ENCODE measurements at places on chromosomes 16 and 17.

- DNase-seq, result no peak
Observed at GRCh38 chr16:57143149-57143921, 42.5 kb downstream of the PSME3IP1 start.

DNA sequence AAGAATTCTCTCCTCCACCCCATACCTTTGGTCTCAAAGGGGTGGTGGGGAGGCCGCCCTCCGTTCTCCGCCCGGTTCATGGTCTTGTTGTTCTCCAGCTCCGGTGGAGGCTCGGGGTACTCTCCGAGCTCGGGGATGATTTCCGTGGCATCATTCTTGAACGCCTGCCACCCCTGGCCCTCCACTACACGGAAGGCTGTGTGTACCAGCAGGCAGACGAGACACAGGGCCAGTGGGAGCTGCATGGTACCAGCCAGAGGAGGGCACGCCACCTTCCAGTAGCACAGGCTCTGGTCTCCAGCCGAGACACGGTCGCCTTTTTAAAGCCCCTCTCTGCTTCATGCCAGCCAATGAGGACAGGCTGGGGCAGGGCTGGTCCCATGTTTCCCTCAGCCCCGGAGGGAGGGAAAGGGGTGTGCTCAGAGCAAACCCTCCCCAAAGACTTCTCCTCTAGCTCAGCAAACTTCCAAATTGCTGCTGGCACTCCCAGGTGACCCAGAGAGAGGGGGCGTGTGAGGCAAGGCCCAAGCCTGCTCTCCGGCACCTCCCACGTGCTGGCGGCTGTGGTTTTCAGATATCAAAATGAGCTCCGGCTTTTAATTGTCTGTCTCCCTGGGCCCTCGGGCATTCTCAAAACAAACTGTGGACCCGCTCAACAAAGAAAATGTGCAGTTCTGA is at the start of gene SOST:
SOST (minus strand) TSS at position 295 of the 678 bp plus-strand sequence; CDS start at position 245, 50 bp downstream.
- no peak for DNase-seq

DNA sequence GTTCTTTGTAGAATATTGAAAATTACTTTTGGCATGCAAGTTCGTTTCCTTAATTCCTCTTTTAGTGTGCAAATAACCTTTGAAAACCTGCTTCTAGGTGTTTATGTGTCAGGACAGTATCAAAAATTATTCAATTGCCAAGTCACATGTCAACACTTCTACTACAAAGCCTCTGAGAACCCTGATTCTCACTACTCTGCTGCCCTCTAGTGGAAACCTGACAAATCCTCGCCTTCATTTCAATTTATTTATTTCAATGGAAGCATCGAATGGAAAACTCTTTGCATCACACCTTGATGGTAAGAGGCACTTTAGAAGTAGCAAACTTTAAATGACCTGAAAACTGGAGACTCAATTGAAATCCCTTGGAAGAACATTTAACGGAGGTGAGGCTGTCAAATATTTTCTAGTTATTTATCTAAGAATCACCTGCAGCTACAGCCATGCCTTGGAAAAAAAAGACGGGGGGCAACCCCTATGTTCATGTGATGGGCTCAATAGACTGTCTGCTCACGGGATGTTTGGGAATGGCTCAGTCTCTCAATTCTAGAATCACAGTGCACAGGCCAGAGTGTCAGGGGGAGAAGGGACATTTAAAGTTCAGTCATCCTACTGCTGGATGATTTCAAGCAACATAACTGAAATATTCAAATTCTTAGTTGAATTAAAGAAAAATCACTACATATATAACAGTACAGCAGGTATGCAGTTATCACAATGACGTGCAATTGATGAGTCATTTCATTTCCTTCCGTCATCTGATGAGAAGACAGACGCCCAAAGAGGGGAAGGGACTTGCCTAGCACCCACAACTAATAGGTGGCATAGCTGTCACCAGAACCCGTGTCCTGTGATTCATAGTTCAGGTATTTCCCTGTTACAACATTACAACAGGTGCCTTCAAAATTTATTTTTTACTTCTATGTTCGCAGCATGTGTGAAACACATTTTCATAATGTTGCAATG is 563.9 kb downstream of the TOX3 start:
- no peak for DNase-seq

DNA sequence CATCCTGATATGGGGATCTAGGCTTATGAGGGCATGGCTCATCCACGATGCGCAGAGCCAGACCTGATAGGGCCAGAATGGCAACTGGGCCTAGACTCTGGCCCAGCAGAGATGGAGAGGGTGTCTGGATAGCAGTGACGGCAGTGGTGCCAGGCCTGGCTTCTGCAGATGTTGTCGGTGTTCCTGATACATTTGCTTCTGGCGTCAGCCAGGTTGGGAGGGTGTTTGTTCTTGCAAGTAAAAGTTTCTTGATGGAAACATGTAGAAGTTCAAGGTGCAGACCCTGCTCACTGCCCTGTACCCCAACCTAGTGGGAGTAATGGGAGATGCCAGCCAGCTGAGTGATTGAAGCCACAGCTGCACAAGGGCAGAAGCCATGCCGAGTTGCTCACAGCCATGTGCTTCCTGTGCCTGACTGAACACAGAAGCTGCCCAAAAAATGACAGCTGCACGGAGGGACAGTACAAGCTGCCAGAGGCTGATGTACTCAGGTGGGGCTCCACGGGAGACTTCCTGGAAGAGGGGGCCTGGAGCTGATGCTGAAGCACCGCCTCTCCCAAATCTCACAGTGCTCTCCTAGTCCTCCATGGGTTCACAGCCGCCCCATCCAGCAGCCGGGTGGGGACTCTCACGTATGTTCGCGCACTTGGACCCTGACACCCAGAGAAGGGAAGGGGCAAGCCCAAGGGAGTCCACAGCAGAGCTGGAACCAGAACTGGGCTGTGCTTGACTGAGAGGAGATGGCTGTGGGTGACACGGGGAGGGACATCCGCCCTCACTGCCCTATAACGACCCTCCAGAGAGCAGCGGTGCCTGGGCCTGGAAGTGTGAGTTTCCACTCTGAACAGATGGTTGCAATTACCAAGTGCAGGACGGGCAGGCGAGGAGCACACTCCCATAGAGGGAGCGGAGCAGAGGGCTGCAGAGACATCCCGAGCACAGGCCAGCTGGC is 78.7 kb downstream of the N4BP1 start:
- DNase-seq, result peak; percentile 23

DNA sequence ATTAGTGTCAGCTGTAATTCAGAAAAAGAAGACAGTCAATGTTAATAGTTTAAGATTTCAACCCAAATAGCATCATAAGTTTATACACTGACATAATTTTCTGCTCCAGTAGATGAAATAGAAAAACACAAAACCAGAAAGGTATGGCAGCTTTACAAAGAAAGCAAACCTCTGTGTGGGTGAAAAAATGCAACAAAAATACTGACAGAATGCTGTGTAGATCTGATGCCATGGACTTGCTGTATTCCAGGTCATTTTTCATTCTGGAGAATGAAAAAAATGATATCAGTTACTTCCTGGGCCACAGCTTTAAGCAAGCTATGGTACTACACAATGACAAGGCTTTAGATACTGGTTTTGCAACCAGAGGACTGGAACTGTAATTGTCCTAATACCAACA is 116.0 kb downstream of the MAP2K4 start:
- DNase-seq, result no peak

GRCh38 chr17:50346313-50347116 is 589 bp downstream of the XYLT2 start:
- no peak for DNase-seq

GRCh38 chr16:2484898-2485508 is 10.1 kb downstream of the TBC1D24 start:
- no peak for DNase-seq

DNA sequence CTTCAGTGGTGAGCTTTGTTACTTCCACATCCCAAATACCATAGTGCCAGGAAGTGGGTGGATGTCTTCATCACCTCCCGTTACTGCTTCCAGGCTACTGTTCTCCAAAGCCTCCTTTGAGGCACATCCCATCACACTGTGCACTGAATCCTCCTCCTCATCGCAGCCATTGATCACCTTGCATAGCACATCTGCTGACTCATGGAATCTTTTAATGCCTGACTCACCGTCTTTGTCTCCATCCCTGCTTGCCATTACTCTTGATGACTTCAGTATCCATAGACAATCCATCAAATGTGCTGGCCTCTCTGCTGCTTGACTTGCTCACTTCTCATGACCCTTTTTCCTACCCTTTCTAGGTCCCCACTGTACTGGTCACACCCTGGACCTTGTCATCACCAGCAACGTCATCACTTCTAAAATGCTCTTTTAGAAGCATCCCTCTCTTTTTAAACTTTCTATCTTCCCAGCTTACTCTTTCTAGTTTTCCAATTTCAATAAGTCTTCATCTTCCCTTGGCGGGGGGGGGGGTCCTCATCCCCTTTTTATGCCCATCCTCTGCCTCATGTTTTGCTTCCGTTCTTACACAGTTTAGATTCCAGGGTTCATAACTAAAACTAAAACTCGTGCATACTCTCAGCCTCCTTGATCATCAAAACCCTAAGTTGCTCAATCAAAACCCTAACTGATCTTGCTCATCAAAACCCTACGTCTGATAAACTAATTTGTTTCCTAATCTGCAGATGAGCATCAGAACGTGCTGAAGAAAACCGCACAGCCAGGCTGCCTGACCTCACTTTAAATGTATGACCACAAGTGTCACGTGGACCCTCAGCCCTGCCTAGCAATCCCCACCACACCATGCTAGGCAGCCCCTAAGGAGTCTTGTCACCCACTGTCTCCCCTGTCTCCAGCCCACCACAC is 289.7 kb upstream of the ZFHX3 start:
- DNase-seq, result no peak

- peak; percentile 69 for DNase-seq
Observed at GRCh38 chr17:9987779-9988585, 82.9 kb upstream of the RCVRN start.

DNA sequence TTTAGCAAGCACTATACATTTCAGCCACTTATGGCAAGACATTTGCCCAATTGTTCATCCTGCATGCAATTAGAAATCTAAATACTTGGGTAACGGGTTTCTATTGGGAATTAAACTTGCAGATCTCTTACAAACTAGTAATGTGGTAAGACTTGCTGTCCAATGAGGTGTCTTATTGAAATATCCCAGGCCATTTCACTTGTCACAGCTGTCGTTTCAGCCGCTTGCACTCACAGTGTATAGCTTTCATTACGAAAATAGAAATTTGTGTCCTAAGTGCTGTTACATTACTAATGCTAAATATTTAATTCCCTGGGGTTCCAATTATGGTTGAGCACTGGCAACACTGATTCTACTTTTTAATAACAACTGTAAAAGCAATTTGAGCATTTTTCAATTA is 40.3 kb upstream of the IRX5 start:
- DNase-seq, result no peak

DNA sequence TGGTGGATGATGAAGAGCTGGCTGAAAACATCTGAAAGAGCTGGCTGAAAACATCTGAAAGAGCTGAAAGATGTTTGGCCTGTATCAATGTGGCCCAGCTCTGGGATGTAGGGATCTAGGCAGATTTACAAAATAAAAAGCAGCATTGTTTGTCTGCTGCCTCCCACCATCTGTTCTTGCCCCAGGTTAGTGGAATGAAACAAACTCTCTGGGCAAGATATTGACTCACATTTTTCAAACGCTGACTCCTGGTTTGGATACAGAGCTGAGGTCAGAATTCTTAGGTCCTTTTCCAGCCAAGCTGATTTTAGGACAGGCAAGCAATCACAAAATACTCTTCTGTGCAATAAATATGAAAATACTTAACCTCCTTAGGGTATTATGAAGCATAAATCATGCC is 139.0 kb downstream of the STX8 start:
- no peak for DNase-seq

DNA sequence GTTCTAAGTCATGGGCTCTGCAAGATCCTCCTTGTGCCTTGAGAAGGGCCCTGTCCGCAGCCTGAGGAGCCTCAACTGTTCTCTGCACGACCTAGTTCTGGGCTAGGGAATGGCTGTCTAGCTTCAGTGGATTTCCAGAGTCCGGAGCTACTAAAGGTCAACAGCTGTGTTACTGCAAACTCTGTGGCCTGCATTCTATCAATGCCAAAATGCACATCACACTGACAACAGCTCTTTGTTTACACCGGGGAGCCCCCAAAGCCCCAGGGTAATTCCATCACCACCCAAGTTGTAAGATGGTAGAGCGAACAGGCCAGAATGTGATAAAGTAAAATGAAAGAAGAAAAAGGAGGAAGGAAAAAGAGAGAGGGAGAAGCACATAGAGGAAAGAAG is 610.2 kb downstream of the MAF start:
- DNase-seq, result no peak

GRCh38 chr17:16129441-16130205 is 85.7 kb downstream of the NCOR1 start:
- DNase-seq, result no peak

DNA sequence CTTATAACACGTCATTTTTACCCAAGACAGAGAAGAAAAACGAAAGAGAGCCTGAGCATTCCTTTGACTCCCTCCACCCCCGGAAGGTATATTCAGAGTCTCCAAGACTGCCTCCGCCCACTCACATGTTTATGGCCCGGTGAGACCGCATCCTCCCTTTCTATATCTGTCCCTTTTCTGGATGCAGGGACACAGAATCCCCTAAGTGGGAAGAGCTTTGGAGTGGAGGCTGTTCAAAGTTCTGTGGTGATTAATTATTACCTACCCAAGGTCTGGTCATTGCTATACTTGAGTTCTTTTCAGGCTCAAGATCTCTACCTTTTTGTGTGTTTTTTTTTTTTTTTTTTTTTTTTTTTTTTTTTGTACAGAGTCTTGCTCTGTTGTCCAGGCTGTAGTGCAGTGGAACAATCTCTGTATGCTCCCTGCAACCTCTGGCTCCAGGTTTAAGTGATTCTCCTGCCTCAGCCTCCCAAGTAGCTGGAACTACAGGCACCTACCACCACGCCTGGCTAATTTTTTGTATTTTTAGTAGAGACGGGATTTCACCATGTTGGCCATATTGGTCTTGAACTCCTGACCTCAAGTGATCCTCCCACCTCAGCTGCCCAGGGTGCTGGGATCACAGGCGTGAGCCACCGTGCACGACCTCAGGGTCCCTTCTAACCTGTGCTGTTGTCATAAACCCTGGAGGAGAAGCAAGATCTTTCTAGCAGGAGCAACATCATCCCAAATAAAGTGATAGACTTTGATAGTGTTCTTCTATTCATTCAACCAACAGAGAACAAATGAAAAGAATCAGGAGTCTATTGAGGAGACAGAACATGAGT is 407.1 kb downstream of the WWOX start:
- DNase-seq, result no peak
